T-helper 17 cell (primary cell): ENCODE measurements at places on chromosomes 16 and 17.

DNA sequence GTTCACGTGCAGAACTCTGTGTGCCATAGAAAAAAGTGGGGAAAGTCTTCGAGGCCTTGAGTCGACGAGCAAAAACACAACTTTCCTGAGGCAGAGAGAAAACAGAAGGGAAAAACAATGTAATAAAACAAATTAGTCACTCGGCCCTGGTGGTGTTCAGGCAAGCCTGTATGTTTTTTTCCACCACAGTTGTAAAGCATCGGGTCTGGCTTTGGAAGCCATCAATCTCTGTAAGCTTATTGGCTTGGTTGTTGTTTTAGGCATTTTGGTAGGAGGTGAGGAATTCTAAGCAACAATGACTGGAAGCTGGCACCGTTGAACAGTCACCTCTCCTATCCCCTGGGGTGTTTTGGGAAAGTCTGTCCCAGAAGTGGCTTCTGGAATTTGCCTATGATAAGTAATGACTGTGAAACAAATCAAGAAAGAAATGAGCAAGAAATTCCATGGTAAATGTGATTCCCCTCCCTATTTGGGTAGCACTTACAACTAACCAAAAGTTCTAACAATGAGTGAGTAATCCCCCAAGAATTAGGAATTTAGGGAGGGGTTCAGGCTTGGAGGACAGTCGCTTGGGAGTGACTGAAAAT lies 2.8 kb downstream of the CDH13 start:
- no peak for DNase-seq

DNA sequence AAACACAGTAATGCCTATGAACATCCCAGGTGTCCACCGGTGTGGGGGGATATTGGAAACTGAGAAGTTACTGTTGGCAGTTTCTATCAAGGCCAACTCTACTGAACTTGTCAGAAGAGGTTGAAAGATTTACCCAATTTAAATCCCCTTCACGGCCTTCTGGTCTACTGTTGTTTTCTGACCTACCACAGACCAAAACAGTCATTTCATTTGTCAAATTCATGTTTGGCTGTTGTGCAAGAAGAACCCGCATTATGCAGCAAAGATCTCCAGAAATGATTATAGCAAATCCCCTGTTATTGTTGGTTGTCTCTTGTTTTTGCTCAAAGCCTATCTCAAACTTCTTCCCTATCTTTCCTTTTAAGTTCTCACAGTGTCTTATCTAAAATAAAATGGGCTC lies 73.1 kb upstream of the MAF start:
- DNase-seq: no peak

DNA sequence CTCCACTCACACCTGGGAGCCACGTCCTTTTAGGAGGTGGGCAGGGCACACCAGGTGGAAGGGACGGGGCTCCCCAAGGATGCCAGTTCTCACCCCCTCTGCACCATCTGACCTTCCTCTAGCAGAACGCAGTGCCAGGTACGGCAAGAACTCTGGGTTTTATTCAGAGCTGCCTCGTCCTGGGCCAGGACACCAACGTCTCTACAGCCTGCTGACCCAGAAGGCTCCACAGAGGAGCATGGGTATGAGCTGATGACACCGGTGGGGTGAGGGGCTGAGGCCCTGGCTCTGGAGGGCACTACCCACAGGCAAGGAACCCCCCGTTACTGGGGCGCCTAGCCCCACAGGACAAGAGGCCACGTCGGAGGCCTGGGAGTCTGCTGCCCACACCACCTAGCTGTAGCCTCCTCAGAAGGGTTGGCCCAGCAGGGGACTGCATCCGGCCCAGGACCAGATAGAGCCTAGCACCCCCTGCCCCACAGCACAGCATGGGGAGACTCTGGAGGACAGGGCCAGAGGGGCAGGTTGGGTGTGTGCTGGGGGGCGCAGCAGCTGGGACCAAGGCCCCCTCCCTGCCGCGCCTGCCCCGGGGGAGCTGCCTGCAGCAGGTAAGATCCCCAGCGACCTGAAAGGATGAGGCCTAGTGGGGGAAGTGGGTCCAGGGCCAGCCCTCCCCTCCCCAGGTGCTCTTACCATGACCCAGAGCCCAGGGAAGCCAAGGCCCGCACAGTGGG lies 13.9 kb downstream of the BCAR1 start:
- DNase-seq: no peak

- no peak for DNase-seq
Measured at GRCh38 chr16:61233713-61234112, 802.5 kb downstream of the CDH8 start.

DNA sequence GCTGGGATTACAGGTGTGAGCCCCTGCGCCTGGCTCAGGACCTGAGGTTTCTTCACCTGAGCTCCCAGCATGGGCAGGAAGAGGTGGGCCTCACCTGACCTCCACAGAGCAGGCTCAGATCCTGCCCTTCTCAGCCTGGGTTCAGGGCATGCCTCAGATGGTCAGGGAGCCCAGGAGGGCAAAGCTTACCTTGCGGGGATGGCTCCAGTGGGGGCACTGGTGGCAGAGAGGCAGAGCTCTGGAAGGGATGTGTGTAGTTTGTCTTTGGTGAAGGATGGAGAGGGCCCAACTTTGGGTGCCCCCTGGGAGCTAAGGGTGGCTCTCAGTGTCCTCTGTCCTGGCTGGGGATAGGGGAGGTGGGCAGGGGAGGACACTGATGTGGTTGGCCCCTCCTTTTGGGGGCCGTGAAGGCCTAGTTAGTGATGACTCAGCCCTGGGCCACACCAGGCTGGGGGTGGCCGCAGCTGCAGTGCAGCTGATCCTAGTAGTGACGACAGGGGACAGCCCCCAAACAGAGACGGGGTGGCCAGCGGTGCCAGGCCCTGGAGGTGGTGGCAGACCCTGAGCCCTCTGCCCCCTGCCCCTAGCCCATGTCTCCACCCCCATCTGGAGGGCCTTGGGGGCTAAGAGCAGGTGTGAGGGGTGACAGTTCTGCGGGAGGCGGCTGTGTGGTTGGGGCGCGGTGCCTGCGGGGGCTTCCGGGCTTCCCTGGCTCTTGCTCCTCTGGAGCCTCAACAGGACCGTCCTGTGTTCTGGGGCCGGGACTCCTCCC lies 5.8 kb downstream of the NHERF2 start:
- DNase-seq: no peak

GRCh38 chr16:79618692-79619050 lies 18.1 kb upstream of the MAF start:
- DNase-seq: no peak

DNA sequence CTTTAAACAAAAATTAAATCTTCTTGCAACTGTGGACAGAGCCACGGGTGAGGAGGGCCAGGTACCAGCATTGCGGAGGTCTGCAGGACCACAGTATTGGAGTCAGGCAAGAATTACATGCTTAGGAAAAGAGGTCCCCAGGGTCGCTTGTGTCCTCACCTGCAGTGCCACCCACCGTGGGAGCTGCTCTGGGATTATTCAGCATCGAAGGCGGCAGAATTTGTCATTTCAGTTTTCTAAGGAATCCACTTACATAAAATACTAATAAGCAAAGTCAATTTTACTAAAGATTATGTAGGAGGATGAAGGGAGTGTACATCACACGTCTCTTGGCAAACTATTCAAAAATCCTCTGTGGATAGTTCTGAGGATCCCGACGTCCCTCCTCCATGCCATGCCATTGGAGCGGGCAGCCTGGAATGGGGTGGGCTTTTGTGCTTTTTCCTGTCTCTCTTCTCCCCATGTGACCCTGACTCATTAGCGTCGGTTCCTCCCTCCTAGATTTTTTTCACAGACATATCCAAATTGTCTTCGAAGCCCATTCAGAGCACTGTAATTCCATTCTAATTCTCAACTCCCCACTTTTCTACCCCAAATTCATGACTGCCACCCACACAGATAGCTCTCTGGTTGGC lies 3.0 kb upstream of the PIK3R6 start:
- no peak for DNase-seq

- no peak for DNase-seq
Measured at GRCh38 chr17:63041251-63041650, 75.2 kb downstream of the TANC2 start.

- no peak for DNase-seq
Measured at GRCh38 chr16:88354229-88355092, 28.3 kb upstream of the ZNF469 start.

- DNase-seq: no peak
Measured at GRCh38 chr17:50420419-50421112, 5.5 kb upstream of the ACSF2 start.

GRCh38 chr16:46756772-46757171 lies 8.6 kb upstream of the MYLK3 start:
- DNase-seq: no peak

- no peak for DNase-seq
Measured at GRCh38 chr16:65500007-65500406, 378.1 kb upstream of the CDH11 start.

DNA sequence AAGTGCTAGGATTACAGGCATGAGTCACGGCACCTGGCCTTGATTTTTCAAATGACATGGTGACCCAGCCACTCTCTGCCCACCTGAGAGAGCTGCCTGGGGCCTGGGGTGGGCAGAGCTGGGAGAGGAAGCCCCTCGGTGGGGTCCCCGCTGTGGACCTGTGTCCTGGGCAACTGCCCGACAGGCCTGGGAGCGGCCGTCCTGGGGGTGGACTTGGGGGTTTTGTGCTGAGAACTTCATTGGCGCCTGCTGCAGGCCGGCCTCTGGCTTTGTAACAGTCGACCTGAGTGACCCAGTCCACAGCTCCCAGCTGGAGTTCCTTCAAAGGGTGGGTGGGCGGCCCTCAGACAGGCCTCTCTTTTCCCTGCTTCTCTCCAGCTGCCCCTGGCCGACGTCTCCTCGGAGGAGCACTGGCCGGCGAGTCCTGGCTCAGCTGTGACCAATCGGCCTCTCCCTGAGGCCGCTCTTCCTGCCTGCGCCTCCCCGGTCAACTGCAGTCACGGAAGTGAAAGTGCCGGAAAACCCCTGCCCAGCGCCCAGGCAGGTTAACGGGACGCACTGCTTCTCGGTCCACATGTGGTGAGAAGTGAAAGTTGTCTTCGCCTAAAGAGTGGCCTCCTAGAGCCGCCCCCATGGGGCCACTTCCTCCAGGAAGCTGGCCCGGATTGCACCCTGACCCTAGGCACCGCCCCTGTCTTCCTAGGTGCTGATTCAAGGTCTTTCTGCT lies 5.5 kb downstream of the CBFA2T3 start:
- DNase-seq: no peak

DNA sequence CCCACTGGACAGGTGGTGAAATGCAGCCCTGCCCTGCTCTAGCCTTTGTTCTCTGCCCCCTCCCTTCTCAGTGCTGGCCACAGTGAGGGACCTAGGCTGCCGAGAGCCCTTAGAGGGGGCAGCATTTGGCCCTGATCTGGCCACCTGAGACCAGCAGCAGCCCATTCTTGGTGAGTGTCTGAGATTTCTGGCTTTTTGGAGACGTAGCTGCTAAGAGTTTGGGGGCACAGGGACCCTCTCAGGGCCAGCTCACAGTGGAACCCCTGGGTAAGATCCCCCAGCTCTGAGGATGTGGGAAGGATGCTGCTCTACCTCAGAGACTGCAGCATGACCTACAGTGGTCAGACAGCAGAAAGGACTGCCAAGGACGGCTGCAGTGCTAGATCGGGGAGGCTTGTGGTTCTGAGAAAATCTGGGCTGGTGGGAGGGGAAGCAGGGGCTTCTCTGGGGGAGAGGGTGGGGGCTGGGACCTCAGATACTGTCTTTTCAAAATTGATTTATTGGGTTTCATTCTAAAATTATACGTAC lies 13.3 kb downstream of the GRB7 start:
- peak; percentile 2 for DNase-seq

- DNase-seq: no peak
Measured at GRCh38 chr17:74682471-74683190, 30.1 kb downstream of the CD300LF start.

DNA sequence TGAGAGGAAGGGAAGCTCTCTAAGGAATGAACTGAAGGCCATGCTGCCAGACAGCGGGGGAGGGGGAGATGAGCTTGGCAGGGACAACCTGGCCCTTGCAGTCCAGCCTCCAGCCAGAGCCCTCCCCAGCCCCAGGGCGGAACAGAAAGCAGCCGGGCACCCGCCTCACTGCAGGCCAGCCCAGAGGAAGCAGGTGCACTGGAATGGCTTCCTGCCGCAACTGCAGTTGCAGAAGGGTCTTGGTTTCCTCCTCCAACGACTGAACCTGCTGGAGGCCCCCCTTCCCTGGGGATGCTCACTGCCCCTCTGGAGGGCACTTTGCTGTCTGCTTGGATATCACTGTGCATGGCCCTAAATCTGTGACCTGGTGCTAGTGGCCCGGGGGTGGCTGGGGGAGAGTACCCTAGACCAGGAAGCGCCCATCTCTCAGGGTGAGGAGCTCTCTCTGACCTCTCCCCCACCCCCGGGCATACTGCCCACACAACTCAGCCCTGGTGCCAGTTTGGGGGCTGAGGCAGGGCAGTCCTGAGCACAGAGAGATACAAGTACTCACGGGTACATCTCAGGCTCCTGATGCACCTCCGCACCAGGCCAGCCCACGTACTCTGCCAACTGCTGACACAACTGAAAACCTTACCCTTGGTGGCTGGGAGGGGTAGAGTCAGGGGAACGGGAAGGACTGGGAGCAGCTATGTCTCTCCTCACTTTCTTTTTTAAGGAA lies 41.1 kb downstream of the MYO18A start:
- DNase-seq: no peak

DNA sequence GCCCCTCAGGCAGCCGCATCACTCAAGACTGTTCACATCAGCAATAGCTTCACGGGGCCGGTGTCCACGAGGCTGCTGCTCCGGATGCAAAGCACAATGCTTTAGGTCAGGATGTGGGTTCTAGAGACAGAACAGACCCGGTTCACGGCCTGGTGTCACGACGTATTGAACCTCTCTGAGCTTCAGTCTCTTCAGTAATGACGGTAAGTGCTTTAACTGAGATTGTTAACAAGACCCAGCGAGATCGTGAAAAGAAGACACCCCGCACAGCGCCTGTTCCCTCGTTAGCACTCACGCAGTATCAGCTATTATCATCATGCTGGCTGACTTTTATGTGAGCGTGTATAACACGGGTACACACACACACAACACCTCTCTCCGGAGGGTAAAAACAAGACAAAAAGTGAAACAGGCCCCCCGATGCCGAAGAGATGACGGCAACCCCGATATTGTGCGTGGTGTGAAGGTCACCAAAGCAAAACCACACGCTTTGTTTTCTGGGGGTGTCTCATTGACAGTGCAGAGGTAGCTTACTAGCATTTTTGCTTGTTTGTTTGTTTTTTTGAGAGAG lies 21.4 kb upstream of the ABR start:
- no peak for DNase-seq

GRCh38 chr17:12673788-12674187 lies 8.1 kb downstream of the MYOCD start:
- no peak for DNase-seq

- DNase-seq: no peak
Measured at GRCh38 chr17:55280212-55280611, 15.5 kb downstream of the HLF start.

GRCh38 chr16:47037396-47037745 lies 63.9 kb upstream of the DNAJA2 start:
- DNase-seq: peak; percentile 16

DNA sequence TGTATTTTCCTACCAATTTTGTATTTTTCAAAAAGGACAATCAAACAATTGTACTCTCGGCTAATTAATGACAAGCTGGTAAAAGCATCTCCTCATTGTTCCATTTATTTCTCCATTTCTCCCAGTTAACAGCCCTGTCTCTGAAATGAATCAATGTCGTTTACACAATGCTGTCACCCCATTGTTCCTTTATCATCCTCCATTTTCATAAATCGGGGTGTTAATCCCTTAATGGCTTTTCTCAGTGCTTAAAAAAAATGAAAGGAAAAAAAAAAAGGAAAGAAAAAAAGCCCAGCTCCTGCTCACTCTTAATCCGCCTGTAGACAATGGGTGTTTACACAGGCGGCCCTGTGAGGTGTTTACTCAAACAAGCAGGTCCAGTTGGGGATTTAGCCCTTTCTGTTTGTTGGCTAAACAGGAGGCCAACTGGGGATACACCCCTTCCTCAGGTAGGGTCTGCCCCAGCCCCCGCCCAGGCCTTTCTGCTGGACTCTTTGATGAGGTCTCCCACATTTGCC lies 86.8 kb upstream of the SALL1 start:
- no peak for DNase-seq
